ENCODE measurements at places on chromosomes 7 and 10.

DNA sequence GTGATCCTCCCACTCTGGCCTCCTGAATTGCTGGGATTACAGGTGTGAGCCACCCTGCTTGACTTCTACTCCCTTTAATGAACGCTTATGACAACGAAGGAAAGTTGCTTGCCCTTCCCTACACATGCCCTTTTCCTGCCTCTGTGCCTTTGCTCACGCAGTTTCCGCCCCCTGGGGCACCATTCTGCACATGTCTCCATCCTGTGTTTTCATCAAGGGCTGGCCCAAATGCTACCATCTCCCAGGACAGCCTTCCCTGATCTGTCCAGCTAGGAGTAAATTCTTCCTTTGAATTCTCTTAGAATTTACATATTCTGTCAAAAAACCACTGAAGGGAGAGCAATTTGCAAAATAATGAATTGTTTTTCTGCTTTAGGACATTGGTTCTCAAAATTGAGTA, 50.0 kb upstream of the KMT2C start:
- no peak for DNase-seq
- H3K36me3 ChIP-seq: no peaks in the 10 kb centered on the region
- H3K4me1 ChIP-seq: no peaks in the 10 kb centered on the region
- H3K4me3 ChIP-seq: no peak overlapping the region
- no peak overlapping the region for H3K27ac ChIP-seq
- H3K27me3 ChIP-seq: no peaks in the 10 kb centered on the region

DNA sequence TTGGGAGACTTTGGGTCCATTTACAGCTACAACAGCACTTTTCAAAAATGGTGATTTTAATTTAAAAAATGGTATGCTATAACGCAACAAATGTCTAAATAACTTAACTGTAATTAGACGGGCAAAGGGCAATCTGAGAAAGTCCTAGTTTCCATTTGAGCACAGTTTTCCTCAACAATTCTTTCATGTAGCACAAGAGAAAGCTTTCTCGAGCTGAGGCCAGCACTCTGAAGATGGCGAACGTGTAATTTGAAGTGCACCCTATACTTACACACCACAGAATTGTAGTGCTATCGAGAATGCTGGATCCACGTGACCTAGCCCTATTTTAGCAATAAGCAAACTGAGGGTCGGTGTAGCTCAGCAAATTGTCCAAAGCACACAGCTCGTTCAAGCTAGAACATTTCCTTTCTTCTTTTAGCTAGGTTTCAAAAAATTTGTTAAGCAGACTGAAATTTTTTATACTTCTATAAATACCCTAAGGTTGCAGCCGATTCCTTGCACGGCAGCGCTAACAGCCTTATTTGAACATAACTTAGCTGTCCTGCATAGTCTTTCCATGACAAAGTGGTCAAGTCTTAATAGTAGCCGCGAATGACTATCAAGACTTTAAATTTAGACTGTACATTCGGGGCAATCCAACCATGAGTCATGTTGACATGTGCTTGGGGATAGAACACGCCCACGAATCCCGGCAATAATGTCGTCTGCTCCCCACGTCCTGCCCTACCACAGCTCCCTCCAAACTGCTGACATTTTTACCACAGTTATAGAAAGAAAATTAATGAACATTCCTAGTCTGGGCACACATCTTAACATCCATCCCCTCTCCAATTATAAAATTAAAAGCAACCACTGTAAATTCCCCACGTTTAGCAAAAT, 10.0 kb downstream of the KLF6 start:
- no peak for DNase-seq
- H3K36me3 ChIP-seq: peaks cover 47% of the 10 kb centered on the region
- H3K4me3 ChIP-seq: peak overlapping the region; percentile 2

DNA sequence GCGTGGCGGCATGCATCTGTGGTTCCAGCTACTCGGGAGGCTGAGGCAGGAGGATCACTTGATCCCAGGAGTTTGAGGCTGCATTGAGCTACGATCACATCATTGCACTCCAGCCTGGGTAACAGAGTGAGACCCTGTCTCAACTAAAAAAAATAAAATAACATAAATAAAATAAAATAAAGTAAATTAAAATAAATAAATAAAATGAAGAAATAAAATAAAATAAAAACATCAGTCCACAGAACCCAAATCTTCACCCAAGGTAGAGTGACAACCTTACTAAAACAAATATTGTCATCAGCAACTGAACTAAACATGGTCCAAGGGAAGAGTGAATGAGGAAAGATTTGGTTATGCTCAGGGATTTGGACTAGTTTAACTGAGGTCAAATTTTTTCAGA, 24.8 kb upstream of the OCM2 start:
- H3K4me1 ChIP-seq: no peaks in the 10 kb centered on the region
- no peaks in the 10 kb centered on the region for H3K36me3 ChIP-seq
- H3K27ac ChIP-seq: no peak overlapping the region
- no peak for DNase-seq
- peaks cover 6% of the 10 kb centered on the region for H3K27me3 ChIP-seq

- H3K4me3 ChIP-seq: no peak overlapping the region
- H3K36me3 ChIP-seq: no peaks in the 10 kb centered on the region
- no peak for DNase-seq
- H3K27me3 ChIP-seq: no peaks in the 10 kb centered on the region
- no peak overlapping the region for H3K27ac ChIP-seq
Observed at GRCh38 chr7:134785842-134786241, 6.4 kb downstream of the CALD1 start.

Measured in activated naive CD8-positive, alpha-beta T cell treated with anti-CD3 and anti-CD28 coated beads for 36 hours (primary cell).